Body of pancreas (tissue), 4 donors: ENCODE measurements at places on chromosomes 2 and 18.
A peak's percentile ranks its signal among the peaks of the same experiment; 100 is the strongest.

DNA sequence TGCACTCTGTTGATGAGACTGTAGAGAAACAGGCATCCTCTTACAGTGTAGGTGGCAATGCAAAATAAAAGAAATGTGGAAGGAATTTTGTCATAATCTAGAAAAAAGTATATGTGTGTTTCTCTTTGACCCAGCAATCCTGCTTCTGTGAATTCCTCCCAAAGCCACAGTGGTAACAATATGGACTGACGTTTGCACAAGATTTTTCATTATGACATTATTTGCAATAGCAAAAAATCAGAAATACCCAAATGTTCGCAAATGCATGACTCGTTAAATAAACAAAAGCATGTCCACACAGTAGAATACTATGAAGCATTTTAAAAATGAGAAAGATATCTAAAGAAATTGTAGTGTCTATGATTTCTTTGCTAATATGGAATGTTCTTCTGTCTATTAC, 255.2 kb upstream of the NRP2 start:
- DNase-seq: no peak

DNA sequence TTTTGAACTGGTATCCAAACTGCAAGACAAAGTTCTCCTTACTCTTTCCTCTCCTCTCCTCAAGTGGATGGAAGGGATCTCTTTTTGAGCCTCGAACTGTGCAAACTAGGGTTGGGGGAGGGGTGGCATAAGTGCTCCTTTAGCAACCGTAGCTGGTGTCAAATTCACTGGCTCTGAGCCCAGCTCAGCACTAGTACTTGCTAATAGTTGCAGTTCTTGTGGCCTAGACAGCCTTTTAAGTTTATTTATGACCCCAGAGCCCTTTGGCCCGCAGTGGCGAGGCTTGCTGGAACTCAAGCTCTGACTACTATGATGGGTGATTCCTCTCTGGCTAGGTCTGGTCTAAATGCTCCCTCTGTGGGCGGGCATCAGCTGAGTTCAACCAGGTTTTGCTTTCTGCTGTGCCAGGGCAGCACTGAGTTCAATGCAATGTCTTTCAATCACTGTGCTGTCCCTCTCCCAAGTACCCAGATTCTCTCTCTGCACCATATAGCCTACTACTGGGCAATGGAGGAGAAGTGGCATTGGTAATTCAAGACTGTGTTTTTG, 528.4 kb upstream of the SYT4 start:
- no peak for DNase-seq

DNA sequence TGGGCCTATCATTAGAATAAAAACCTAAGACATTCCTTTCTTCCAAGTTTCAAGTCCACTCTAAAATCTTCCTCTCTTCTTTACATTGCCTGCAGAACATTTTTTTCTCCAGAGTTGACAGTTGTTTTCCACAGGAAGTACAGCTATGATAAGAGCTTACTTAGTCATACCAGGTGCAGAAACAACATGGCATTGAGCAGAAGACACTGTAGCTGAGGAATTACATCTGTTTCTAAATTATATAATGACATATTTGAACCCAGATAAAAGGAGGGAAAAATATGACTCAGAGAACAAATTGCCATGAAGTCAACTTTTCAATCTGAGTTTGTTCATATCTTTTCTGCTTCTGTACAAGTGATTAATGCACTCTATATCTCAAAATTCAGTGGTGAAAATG, 30.2 kb downstream of the CMPK2 start:
- no peak for DNase-seq

GRCh38 chr2:114700440-114700839, 258.0 kb downstream of the DPP10 start:
- no peak for DNase-seq

DNA sequence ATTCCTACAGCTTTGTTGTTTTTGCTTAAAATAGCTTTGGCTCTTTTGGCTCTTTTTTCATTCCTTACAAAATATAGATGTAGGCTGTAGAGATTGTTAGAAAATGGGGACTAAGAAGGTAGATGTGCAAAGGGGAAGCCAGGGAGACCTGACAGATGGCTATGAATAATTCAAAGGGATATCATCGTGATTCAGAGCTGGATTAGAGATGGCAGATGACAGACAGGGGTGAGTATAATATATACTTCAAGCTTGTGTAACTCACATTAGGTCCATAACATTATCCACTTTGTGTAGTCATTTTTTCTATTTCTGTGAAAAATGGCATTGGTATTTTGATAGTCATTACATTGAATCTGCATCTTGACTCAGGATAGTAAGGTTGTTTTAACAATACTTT, 422.9 kb upstream of the ST6GAL2 start:
- DNase-seq: no peak

GRCh38 chr2:32502941-32503340, 124.9 kb upstream of the TTC27 start:
- no peak for DNase-seq

GRCh38 chr18:57352271-57352701, at the start of gene ST8SIA3:
Gene ST8SIA3 (plus strand): TSS chr18:57352557. CDS start chr18:57352847, 290 bp downstream.
- no peak for DNase-seq

DNA sequence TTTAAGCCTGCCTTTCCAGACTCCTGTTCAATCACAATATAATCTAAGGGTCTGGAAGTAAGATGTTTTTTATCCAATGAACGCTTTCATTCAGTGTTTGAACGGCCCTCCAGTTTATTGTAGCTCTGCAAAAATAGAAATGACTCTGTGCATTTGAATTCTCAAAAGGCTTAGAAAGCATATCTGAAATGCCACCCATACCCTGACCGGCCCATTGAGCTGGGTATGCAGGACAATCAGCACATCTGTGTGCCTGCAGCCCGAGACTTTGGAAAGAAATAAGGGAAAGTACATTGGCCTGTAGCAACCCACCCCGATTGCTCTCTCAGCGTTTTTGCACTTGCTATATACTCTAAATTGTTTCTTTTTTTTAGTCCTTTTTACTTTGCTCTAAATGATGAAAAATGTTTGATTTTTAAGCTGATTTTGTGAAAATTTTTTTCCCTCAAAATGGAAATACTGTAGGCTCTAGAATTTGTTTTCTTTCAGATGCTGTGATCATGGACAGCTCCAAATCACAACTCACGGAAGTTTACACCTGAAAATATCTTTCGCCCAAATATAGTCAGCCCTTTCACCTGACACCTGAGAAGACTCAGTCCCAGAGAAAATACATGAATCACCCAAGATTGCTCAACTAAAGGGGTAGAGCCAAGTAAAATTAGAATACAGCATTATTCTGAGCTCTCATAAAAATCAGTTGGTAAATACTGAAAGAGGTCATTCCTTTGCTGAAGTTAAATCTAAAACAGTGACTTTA, 194.5 kb upstream of the SIX3 start:
- no peak for DNase-seq

- no peak for DNase-seq
Measured at GRCh38 chr18:7886436-7886835, 319.3 kb downstream of the PTPRM start.

DNA sequence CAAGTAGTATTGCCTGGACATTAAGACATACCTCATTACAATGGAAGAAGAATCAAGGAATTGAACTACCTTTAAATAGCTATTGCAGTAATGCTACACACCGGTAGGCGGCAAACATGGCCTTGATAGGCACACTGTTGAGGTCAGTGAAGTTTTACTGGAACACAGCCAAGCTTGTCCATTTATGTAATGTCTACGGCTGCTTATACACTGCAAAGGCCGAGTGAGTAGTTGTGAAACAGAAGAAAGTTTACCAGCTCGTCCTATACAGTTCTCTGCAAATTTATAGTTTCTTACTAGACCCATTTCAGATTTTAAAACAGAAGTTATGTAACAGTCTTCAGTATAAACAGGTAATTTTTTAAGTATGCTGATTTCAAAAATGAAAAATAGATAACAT, 38.8 kb downstream of the PPP4R1 start:
- peak; percentile 93 for DNase-seq

DNA sequence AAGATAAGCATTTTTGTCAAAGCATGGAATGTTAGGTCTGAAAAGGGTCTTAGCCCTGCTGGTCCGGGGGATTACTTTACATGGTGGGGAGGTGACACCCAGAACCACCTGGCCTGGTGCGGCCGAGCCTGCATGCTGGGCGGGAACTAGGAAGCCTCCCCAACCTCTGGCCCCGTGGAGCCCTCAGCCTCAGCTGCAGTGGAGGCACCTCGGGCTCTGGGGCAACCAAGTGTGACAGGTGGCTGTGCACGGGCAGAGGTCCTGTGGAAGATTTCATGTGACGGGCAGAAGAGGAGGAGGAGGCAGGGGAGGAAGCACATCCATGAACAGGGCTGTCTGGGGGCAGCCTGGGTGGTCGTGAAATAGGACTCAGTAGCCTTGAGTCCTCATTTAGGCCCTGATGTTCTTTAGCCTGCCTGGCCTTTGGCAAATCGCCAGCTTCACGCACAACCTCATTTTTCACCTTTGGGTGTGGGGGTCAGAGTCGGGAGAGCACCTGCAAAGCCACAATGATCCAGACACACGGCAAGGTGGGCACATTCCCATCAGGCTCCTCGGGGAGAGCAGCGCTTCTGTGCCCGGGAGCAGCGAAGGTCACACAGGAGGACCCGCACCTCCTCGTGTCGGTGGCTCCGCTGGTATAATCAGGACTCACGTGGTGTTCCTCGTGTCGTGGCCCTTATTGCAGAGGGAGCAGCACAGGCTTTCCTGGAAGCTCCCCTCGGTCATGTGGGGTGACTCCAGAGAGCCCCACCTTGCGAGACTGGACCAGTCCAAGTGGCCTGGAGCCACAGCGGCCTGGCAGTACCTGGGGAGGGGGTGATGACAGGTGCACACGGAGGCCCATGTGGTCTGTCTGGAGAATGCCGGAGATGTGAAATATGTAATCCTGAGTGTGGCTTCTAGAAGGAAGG, 13.9 kb downstream of the CNDP2 start:
- DNase-seq: peak; percentile 10

DNA sequence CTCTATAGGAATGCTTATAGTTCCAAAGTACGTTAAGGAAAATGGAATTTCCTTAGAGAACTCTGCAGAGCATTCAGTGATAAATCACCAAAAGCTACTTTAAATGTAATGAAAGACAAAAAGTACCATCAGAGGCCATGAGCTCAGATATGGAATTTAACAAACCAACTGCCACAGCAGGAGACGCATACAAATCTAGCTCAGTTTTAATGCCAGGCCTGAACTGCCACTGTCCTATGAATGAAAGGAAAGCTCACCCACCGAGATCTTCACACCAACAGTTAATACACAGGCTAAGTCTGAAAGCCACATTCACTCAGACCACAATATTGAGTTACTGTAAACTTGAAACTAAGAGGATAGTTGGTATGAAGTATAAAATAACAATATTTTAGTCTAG, 126.8 kb downstream of the ZNF516 start:
- DNase-seq: no peak

- DNase-seq: no peak
Measured at GRCh38 chr18:33010149-33010548, 237.3 kb upstream of the KLHL14 start.

DNA sequence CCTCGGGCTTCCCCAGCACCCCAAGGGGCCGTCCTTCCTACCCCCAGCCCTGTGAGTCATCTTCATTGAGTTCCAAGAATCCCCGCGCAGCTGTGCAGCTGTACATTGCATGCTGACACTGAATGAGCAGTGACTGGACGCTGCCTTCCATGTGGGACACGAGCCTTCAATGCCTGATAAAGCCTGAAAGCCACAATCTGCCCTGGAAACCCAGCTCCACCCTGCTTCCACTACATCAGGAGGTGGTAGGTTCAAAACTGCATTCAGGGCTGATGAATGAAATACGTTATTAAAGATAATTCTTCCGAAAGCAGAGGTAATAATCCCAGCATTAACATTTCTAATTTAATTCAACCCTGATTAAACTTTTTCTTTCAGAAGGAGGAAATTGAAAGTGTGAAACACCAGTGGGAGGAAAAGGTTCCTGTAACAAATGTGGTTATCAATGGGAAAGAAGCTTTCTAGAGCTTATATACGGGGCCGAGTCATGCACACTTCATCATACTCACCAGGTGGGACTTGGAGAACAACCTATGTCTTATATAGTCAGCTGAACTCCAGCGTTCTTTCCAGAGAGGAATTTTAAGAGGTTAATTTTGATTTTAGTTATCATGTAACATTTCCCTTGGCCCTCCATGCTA, 360.1 kb downstream of the LPIN1 start:
- peak; percentile 17 for DNase-seq

- no peak for DNase-seq
Measured at GRCh38 chr2:132268977-132269523, 107.3 kb upstream of the ANKRD30BL start.

DNA sequence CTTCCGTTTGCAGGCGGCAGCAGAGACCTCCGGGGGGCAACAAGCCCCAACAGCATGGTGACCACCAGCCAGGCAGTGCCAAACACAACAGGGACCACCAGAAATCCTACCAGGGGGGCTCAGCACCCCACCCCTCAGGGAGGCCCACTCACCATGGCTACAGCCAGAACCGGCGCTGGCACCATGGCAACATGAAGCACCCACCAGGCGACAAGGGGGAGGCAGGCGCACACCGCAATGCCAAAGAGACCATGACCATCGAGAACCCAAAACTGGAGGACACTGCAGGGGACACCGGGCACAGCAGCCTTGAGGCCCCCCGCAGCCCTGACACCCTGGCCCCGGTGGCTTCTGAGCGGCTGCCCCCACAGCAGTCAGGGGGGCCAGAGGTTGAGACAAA, 192.9 kb downstream of the SMAD7 start:
- DNase-seq: no peak

DNA sequence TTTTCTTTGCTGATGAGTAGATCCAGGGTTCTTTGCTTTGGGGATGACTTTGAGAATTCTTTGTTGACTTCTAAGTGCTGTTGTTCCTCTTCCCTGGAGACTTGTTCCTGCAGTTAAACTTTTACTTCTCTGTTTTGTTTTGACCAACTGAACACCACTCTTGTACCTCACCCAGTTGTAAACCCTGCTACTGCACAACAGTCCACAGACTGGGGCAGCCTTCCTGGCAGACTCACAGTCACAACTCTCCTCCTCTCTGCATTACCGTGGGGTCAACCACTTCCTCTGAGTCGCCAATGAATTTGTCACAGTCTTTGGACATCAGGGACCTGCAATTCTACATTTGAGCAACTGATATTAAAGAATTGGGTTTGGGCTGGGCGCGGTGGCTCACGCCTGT, 3.8 kb upstream of the SLC8A1 start:
- DNase-seq: no peak

- DNase-seq: peak; percentile 34
Measured at GRCh38 chr2:60515721-60516226, 37.7 kb downstream of the BCL11A start.

GRCh38 chr18:76827205-76828200, 5.1 kb downstream of the ZNF236 start:
- DNase-seq: no peak

DNA sequence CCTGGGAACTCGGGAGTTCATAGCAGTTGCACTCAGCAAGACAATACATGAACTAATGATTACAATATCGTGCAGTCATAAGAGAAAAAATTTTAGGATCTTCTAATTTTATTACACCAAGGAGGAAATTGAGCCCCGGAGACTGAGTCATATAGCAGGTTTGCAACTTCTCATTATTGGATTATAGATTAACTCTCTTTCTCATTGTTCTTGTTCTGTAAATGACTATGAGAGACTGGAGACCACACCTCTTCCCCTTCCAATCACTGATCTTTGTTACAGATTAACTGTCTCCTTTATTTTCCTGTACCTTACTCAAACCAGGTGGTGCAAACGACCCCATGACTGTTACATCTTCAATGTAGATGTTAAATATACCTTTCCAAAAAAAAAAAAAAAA, 435.8 kb upstream of the DDX18 start:
- DNase-seq: no peak

- DNase-seq: peak; percentile 8
Measured at GRCh38 chr2:197705912-197706838, 1.0 kb downstream of the MARS2 start.
